EH (cell line): ENCODE measurements at places on chromosomes 4 and X.

DNA sequence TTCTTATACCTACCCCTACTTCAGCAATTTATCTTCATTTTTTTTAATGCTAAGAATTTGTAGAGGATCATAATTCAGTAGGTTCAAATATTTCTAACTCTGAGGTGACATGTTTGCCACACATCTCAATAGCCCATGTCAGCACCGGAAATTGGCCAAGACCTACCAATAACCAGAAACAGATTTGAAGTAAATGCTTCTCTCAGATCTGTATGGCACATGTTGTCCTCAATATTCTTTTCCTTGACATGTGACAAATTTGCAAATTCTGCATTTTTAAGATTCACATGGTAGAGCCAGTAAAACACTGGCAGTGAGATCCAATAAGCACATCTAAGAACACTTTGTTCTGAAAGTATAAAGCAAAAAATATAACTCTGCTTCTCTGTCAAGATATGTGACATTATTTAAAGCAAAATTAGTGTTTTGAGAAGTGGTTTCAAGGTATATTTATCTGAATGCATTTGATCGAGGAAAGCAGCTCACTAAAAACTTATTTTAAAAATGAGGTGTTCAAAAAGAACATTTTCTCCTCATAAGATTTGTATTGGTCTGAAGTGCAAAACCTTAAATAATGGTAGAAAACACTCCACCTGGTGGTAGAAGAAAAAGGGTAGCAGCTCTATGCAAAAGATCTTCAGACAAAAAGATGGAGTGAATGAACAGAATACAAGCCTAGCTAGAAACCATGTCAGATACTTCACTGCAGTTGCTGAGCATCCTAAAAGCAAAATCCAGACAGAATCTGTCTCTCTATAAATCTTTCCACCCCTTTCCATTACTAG, 513.8 kb upstream of the FAM241A start:
- peak; percentile 51 for DNase-seq

- no peak for DNase-seq
Measured at GRCh38 chrX:24124244-24124799, 25.2 kb upstream of the ZFX start.

- DNase-seq: peak; percentile 31
Measured at GRCh38 chr4:183430317-183430993, 14.0 kb upstream of the CDKN2AIP start.

- DNase-seq: no peak
Measured at GRCh38 chr4:38873290-38873944, 5.8 kb downstream of the FAM114A1 start.

GRCh38 chr4:151400343-151400742, 8.6 kb upstream of the FHIP1A start:
- DNase-seq: no peak

- DNase-seq: no peak
Measured at GRCh38 chr4:16192631-16193518, 33.4 kb downstream of the TAPT1 start.

DNA sequence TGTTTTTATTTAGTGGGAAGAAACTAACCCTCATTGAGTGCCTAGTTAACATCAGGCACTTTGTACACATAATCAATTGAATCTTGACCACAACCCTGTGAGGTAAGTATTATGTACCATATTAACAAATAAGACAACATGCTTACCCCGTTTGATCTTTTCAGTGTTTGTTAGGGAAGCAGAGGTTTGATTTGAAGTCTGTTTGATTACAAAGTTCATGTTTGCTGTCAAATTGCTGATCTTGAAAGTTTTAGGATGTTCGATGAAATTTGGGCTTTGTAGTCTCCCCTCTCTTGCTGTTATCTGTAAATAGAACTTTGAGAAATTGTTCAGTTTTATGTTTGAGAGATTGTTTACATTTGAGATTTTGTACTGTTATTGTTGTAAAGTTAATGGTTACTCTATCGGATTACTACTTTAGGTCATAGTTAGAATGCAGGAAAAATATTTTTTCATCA, 13.4 kb upstream of the ADH4 start:
- no peak for DNase-seq
